ENCODE measurements at places on chromosomes 5 and 9.

DNA sequence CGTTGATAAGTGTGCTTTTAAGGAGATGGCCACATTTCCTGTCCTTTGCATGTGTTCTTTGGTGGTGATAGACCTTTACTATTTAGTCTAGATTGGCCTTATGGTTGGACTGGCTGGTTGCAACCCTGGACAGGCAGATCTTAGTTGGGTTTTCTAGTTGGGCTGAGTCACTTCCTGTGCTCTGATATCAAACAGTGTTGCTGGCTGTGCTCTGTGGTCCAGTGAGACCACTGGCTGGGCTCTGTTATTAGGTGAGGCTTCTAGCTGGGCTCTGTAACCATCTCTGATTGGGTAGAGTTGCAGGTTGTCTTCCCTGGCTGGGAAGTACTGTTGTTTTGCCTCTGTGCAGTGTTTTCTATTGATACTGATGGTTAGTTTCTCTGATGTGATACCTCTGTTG is 432.5 kb downstream of the LRRC70 start:
- no peak for DNase-seq

DNA sequence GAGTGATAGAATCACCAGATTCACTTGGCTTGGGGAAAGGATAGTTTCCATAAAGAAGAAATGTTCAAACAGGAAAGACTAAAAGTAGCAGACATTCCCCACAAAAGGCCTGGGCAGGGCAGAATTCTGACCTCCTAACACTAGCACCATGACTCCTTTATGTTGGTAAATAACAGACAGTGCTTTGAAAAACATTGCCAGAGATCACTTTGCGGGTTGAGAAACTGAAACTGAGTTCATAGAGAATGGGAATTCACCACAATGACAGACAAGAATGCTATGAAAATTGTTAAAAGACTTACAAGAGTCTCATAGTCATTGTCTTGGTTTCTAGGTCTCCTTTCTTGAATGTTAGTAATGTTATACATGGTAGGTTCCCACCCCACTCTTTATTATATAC is 172.5 kb upstream of the GLRA1 start:
- no peak for DNase-seq

DNA sequence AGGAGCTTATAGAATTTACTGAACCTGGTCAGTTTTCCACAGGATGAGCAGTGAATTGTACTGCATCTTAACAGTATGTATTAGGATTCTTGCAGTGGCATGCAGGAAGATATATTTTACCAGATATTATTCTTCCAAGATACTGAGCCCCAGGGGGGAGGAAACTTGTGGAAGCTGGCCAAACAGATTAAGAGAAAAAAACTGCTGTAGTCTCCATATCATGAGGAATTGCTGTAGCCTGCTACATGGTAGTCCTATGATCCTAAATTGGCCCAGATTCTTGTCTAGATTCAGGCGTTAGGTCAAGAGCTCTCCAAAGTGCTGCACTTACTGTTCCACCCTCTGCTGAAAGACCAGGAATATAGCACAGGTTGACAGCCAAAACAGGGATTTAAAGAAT is 275.5 kb upstream of the TAS2R1 start:
- DNase-seq: no peak

DNA sequence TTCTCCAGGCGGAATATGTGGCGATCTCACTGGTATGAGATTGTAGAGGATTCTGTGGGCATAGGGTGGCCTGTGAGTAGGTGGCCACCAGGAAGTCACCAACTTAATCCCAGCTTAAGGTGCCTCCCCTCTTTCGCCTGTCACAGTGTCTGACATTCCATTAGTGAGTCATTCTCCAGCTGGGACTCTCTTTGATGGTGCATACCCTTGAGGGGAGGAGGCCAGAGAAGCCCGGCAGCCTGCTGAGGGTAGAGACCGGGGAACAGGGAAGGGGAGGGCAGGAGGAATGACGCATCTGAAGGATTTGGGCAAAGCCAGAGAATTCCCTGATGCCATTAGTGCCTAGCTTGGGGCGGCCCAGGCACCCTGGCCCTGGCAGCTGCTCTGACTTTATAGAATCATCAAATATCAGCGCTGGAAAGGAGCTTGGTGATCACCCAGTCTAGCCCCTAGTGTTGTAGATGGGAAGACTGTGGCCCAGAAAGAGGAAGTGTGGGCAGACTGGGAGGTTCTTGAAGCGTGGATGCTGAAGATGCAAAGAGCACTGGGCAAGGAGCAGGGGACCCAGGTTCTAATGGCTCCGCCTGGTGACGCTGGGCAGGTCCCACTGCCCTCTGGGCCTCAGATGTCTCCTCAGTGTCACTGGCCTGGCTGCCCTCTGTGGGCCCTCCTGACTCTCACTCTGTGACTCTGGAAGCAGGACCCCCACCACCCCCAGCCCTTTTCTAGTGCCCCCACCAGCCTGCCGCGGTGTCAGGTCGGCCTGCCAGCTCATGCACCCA is 41.4 kb downstream of the DAB2IP start:
- no peak for DNase-seq

DNA sequence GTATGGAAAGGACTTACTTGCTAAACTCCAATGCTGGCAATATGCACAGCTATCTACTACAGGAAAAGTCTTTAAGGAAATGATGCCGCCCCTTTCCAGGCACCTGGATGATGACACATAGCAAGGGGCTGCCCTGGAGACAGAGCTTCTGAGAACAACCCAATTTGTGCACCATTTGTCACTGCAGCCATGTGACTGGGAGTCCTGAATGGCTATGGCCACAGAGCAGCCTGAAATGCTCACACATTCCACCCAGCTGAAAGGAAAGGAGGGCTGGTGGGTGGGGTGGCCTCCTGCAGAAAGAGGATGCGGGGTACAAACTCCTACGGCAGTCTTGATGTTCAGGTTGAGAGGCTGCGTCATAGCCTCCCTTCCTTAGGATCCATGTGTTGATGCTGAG is 70.1 kb upstream of the FSTL4 start:
- DNase-seq: no peak

GRCh38 chr9:18543406-18544192 is 69.6 kb downstream of the ADAMTSL1 start:
- DNase-seq: no peak

DNA sequence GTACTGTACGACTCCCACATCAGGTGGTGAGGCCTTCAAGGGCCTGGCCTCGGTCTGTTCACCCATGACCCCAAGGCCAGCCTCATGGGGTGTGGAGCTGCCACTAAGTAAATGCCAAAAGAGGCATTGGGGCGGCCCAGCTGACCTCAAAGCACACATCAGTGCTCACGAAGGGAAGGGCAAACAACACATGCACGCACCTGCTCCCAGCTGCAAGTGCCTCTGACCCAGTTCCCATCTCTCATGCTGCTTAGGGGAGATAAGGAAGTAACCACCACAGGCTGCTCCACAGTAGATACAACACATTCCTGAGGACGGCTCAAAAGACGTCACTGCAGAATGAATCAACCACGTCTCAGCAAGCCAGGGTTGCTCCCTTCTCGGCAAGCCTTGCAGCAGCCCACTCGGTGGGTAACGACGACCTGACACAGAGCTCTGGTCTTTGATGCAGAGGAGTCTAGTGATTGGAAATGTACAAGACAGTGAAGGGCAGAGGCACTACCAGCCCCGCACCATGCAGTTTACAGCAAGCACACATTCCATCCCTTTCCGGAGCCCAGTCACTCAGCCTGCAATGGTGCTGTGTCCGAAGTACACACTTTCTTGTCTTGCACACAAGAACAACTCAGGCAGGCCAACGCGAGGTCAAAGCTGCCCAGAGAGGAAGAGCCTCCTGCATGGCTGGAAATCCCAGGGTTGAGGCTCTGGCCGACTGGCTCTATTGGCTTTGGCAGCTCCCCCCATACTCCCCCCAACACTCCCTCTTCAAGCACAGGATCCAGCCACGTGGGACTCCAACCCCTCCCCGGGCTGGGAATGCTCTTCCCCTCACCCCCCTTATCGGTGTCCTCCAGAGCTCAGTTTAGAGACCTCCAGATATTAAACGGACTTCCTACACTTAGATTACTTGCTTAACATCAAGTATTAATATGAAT is 31.8 kb downstream of the FABP6 start:
- DNase-seq: peak; percentile 89

DNA sequence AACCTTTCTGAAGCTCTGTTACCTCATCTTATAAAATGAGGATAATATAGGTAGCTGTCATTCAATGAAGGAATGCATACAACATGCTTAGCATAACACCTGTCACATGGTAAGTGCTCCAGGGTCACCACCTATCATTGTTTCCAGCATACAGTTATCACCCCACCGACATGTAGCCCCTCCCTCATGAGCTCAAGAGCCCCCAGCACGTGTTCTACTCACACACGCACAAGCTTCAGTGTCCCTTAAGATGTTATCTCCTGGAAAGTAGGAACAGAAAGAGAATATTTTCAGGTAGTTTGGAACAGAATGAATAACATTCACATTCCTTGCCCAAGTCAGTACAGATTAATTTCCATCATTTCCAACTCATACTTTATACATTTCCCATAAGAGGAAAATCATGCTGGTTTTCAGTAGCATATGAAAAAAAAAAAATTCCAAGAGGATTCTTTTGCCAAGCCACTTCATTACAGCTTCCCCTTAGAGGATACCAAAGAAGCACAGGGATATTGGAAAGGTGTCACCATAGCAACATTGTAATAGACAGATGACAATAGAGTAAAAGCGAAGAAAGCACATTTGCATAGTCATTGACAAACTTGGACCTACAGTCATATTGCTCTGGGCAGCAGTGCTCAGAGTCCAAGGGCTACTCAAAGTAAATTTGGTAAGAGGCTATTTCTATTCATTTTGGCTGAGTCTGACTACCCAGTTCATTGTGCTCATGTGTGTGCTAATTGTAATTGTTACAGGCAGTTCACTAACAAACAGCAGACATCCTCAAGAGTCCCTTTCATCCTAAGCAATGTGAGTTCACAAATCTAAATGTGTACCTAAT is 1.5 kb upstream of the MOB3B start:
- no peak for DNase-seq

- no peak for DNase-seq
Observed at GRCh38 chr9:75616841-75617566, 273.5 kb upstream of the PCSK5 start.

DNA sequence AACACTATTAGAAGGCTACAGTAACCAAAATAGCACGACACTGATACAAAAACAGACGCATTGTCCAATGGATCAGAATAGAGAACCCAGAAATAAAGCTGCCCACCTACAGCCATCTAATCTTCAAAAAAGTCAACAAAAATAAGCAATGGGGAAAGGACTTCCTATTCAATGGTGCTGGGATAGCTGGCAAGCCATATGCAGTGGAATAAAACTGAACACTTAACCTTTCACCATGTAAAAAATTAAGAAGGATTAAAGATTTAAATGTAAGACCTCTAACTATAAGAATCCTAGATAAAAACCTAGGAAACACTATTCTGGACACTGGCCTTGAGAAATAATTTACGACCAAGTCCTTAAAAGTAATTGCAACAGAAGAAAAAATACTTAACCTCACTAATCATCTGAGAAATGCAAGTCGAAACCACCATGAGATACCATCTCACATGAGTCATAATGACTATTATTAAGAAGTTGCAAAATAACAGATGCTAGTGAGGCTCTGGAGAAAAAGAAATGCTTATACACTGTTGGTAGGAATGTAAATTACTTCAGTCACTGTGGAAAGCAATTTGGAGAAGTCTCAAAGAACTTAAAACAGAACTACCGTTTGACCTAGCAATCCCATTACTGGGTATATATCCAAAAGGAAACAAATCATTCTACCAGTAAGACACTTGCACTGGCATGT is 203.3 kb upstream of the CDH9 start:
- no peak for DNase-seq

GRCh38 chr9:24899463-24899862 is 353.8 kb upstream of the IZUMO3 start:
- no peak for DNase-seq

DNA sequence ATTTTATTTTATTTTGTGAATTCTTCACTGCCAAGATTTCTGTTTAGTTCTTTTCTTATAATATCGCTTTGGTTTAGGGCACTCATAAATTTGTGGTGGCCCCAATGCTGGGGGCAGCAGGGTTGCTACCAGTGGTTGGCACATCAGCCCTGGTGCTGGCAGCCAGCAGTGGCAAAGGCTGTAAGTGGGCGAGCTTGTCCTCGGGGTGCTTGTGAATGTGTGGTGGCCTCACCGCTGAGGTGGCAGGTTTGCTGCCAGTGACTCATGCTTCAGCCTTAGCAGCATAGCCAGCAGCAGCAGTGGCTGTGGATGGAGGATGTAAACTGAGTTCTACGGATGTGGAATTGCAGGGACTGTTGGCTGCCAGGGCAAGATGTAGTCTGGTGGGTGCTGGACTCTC is 262.9 kb upstream of the DMAC1 start:
- no peak for DNase-seq

- DNase-seq: no peak
Observed at GRCh38 chr9:75612754-75613153, 277.7 kb upstream of the PCSK5 start.

- DNase-seq: no peak
Observed at GRCh38 chr5:127001621-127002296, 28.6 kb downstream of the MARCHF3 start.

- DNase-seq: no peak
Observed at GRCh38 chr5:177399997-177400868, at the start of gene PFN3. PFN3 (minus strand) TSS chr5:177400661; CDS start chr5:177400576, 85 bp downstream.

DNA sequence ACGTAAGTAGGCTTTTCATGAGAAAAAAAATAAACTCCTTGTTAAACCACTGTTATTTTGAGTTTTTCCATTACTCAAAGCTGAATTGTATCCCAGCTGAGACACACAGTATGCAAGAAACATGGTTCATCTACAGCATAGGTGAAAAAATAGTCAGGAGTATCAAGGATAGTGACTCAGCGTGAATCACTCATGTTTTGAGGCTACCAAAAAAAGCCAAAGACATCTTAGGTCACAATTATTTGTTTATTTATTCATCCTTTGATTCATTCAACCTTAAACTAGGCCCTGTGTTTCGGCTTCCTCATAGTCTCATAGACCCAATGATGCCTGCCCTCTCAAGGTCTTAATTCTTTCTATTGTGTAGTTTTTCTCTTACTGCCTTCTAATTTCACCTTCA is 32.9 kb upstream of the STX17 start:
- no peak for DNase-seq

DNA sequence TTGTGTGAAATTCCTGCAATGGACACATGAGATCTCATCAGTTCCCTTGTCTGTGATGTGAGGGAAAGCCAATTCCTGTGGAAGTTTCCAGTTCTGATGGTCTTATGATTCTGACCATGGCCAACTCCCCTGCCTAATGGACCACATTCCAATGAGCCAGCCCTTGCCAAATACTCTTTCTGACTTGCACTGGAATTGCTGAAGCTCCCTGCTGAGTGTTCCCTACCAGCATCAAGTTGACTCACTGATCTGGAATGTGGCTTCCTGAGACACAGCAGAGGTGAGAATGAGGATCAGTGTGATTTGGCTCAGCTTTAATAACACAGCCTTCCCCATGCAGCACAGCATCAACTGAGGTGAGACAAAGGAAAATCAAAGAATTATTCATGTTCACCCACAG is 427.8 kb downstream of the KDM4C start:
- DNase-seq: no peak

Measured in Jurkat, Clone E6-1 (cell line).